Amygdala (tissue), 56 donors: ENCODE measurements at places on chromosomes 12 and 14.

DNA sequence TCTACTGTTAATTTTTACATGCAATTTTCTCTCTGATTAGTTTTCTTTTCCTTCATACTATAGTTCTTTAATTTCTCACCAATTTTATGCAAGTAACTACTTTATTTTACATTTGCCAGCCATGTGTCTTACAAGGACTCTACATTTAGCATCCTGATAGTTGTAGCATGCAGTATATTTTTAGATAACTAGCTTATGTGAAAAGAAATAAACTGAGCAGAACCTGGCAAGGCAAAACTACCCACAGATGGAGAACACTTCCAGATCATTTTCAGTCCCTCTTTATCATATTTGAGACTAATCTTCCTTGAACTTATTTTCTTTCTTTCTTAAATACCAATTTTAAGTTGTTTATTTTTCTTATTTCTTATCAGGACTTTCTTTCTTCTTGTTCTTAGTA is 943.6 kb downstream of the LRFN5 start:
- no peak for DNase-seq

- no peak for DNase-seq
Observed at GRCh38 chr12:21818627-21819026, 44.1 kb upstream of the KCNJ8 start.

- peak; percentile 46 for DNase-seq
Observed at GRCh38 chr14:76591266-76591665, 170.0 kb upstream of the VASH1 start.

DNA sequence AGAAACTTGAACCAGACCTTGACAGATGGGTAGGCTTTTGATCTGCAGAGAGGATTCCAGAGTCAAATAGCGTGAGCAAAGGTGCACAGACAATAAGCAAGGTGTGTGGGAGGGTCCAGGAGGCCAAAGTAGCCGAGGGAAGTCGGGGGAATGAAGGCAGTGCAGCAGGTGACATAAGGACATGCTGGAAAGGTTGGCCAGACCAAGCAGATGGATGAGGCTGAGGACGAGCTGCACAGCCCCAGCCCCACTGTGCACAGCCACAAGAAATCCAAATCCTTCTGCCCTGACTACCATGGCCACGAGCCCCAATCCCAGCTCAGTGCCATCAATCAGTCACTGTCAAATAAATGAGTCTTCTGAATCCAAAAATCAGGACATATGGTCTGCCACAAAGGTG is 5.4 kb downstream of the TTC7B start:
- DNase-seq = no peak

DNA sequence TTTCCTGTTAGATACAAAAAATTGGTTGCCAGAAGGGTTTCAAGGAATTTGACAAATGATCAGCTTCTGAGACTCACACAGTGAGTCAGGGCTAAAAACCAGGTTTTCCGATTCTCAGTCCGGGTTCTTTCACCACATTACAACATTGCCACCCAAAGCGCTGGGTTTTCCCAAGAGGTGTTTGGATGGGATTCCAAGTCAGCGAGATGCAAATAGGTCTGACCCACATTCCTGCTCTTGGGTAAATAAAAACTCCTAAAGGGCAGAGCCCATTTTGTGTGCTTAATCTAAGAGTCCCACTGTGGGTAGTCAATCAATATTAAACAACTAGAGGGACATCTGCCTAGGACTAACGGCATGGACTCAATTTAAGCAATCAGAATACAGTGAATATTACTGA is 5.4 kb upstream of the RIC8B start:
- DNase-seq = no peak

GRCh38 chr14:53450871-53451270 is 297.7 kb upstream of the DDHD1 start:
- DNase-seq = no peak

DNA sequence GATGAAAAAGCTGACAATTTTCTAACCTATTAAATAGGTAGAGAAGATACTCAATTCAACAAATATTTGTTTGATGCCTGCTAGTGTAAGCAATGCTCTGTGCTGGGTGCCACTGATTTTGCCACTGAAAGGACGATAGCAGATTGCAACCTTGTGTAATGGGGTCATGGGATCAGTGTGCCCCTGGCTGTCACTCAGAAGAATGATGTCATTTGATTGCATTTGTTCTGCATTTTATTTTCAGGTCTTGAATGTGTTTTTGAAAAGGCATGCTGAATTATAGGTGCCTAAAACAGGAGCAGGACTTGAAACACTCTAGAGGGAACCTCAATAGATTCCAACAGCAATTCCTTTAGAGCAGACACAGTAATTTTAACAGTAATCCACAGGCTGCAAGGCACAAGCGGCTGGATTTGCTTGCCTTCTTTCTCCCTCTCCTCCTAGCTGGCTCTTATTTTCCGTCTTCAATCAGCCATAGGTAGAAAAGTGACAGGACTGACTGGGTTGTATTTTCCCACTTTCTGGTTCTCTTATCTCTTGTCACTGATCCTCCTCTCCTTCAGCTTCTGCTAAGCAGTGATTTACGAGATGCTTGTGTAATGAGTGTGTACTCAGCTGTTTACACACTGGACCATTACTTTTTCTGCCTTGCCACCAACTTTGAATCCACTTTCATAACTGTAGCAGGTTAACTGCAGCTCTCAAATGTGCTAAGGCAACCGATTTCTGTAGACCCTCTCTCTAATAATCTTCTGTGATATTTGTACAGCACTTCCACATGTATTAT is 4.1 kb downstream of the PLXNC1 start:
- no peak for DNase-seq

- no peak for DNase-seq
Observed at GRCh38 chr12:32030676-32031075, 71.5 kb downstream of the RESF1 start.

GRCh38 chr12:85191-85666 is 18.7 kb downstream of the IQSEC3 start:
- no peak for DNase-seq

DNA sequence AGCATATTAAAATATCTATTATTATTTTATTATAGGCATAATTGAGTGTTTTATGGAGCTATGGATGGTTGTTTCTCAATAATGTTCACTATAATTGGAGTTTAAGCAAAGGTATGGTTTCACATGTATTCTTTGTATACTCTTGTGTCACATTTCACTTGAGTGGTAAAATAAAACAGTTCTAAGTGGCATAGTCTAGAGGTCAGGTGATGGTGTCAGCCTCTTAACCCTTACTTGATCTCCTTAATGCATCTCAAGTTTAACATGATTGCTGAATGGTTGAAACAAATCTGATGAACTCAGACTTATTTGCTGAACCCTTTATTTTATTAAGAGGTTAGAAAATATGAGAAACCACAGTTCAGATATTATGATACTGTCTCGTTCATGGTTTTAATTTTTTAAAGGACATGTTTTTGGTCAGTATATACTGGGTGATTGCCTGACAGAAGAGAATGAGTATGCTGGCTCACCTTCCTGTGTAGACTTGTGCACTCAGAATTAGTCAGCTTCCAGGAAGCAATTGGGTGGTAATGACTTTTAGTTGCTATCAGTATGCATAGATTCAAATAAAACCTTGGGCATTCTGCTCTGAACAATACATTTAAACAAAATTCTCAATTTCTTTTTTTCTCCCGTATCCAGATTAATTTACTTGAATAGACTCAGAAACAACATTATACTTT is 464.6 kb downstream of the PCNX1 start:
- no peak for DNase-seq

DNA sequence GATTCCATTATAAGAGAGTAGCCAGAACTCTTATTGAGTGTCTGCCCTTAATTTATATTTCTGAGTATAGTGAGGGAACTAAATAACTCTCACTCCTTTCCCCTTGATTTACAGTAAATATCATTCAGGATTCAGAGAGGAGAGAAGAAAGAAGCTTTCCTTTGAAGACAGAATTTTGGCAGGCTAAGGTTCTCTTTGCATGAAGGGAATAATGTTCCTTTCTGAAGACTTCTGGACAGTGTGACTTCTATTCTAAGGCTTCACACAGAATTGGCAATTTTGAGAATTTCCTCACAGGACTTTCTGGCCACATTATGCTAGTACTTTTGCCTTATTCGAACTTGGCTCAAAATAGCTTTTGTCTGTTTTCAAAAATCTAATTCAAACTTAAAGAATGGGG is 352.2 kb upstream of the FBXO33 start:
- no peak for DNase-seq

DNA sequence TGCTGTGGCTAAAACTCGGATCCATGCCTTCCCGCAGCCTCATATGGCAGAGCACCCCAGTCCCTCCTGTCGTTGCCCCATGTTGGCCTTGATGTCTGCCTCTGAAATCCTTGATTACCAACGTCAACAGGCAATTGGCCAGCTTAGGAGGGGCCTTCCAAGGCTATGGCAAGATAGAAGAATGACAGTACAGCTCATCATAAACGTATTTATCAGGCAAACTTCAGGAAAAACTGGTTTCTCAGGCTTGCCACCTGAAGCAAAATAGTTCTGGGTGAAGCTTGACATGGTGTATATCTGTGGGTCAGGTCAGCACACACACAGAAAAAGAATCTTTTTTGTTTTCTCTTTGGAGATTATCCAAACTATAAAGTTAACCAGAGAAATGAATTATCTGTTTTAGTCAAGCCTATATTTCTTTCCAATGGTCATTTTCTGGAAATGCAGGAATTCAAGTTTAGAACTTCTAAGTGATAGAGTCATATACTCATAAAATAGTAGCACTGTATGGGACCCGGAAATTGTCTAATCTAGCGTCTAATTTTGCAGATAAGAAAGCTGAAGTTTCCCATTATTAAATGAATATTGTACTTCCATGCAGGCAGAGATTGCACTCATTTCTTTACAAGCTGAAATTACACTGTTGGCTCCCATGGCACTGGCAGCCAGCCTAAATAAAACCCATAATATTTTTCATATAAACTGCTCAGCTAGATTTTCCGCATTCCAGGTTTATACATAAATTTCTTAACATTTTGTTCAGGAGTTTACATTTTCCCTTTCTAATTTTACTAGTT is 24.4 kb upstream of the DUSP16 start:
- DNase-seq = no peak
